Neural crest cell (in vitro differentiated cells): ENCODE measurements at places on chromosomes 3 and 15. TPM values are rescaled to one million over a fixed set of nuclear protein-coding genes. Genes with fewer than 3 reads are reported as not detected.
A peak's percentile ranks its signal among the peaks of the same experiment; 100 is the strongest.

GHSR gene
- not detected in 2 replicates for total RNA-seq

CCR8 gene
- not detected in 2 replicates for total RNA-seq

SLC6A1 gene
- total RNA-seq: 0.42 and 0.45 TPM in 2 replicates

DNA sequence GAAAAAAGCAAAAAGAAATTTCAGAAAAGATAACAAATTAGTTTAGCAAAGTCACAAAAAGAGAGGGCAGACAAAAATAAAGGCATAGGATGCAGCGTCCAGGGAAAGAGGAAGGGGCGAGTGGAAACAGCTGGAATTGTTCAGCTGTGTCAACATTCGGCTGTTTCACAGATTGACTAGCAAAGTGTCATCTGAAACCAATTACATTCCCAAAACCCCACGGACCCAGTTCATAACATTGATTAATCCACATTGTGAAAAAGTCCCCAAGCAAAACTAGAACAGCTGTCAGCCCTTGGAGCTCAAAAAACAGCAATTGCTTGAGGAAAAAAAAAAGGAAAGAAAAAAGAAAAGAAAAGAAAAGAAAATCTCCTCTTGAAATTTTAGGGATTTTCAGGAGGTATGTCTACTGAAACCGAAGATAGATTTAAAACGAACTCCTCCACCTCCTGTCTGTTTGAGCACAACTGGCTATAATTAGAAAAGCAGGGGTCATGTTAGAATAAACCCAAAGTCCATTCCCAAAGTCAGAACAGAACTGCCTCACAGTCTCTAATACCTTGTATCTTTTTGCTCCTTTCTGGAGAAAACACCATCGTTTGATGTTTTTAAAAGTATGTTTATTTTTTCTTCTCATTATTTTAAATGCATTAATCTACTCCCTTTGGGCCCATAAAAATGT, 159.6 kb downstream of the RORA start:
- H3K4me3 ChIP-seq: no peak overlapping the region
- no peaks in the 10 kb centered on the region for H3K36me3 ChIP-seq
- peaks cover 3% of the 10 kb centered on the region for H3K27me3 ChIP-seq
- peaks cover 9% of the 10 kb centered on the region for H3K4me1 ChIP-seq
- no peak overlapping the region for H3K27ac ChIP-seq

GRCh38 chr3:49787182-49787464, 781 bp upstream of the IP6K1 start:
- H3K36me3 ChIP-seq: peaks cover 5% of the 10 kb centered on the region
- DNase-seq: no peak
- H3K27ac ChIP-seq: peak overlapping the region; percentile 75
- no peaks in the 10 kb centered on the region for H3K27me3 ChIP-seq
- peaks cover 38% of the 10 kb centered on the region for H3K4me1 ChIP-seq
- H3K4me3 ChIP-seq: peak overlapping the region; percentile 92
